Posterior vena cava (tissue), 2 donors: ENCODE measurements at places on chromosomes 16 and 17.

DNA sequence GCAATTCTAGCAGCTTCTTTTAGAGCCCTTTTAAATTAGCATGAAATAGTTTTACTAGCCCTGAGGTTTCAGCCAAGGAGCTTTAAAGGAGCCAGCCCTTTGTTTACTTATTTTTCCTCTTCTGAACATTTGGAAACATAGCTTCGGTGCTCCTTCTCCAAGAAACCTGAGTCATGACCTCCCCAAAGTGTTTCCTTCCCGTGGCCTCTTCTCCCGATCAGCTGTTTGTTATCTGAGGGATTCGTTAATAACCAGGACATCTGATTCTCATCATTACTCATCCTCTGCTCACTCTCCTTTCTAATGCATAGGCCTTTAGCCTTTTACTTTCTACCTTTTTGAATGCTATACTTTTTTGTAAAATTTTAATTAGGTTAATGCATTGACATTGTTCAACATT lies 204.5 kb downstream of the WWOX start:
- no peak for DNase-seq

GRCh38 chr16:31507929-31508705 lies at the start of gene RUSF1:
TSS of gene RUSF1 (minus strand) at chr16:31508391. CDS start at chr16:31508373, 18 bp downstream.
- peak; percentile 98 for DNase-seq

DNA sequence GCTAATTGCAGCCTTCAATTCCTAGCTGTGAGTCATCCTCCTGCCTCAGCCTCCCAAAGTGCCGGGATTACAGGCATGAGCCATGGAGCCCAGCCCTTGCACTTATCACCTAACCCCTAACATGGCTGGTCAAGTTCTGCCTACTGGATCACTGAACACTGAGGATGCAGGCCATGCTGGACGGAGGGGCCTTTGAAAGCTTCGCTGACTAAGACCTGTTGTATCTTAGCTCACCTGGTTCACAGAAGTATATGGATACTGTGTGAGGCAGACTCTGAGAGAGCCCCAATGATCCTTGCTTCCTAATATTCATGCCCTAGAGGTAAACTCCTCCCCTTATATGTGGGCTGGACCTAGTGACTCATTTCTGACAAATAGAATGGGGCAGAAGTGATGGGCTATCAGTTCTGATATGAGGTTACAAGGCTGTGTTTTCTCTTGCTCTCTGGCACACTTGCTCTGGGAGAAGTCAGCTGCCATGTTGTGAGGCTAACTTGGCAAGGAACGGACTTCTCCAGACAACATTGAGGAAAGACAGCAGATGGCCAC lies 11.7 kb upstream of the TMIGD1 start:
- no peak for DNase-seq

DNA sequence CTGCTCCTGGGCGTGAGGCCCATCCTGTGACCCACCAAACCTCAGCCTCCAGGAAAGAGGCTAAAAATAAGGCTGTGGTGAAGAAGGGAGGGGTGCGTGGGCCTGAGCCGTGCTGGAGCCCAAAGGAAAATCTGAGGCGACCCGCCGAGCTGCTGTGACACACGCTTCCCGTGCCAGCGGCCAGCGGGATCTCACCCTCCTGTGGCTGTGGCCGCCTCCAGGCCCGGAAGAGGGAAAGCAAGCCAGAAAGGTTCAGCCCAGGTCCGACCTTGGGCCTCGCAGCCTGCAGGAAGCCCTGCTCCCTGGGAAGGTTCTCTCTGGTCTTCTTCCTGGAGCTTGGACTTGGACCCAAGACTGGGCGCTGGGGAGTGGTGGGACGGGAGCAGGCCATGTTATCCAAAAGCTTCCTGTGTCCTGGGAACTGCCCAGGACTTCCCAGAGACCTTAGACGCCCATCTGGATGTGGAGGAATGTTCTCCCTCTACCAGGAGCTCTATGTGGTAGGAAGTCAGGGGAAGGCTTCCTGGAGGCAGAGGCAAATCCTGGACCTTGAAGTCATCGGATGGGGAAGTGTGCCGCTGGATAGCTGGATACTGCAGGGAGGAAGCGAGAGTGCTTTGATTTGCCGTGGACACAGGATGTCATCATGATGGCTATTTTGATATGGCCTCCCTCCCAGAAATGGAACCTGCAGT lies 11.4 kb downstream of the SPNS2 start:
- DNase-seq: peak; percentile 92

GRCh38 chr16:68548947-68549346 lies 9.9 kb downstream of the ZFP90 start:
- no peak for DNase-seq

- no peak for DNase-seq
Observed at GRCh38 chr17:15957608-15958307, 12.8 kb downstream of the ADORA2B start.

GRCh38 chr16:11180489-11180888 lies 75.5 kb downstream of the SOCS1 start:
- no peak for DNase-seq

DNA sequence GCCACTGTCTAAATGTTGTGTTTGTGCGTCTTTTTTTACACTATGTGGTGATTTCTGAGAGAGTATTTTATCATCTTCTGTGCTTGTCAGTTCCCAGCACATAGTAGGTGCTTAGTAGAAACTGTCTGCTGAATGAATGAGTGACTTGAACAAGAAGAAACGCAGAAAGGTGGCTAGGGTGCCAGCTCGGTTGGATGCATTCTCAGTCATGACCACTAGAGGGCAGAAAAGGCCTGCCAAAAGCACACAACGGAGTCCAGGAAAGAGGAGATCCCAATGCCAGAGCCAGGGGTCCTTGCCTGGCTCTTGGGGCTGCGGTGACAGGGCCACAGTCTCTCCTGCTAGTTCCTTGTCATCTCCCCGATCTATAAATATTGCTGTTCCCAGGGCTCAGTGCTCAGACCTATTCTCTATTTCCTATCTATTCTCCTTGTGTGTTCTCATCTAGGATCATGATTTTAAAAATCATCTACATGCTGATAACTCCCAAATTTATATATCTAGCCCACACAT lies 57.3 kb upstream of the CCL1 start:
- no peak for DNase-seq

DNA sequence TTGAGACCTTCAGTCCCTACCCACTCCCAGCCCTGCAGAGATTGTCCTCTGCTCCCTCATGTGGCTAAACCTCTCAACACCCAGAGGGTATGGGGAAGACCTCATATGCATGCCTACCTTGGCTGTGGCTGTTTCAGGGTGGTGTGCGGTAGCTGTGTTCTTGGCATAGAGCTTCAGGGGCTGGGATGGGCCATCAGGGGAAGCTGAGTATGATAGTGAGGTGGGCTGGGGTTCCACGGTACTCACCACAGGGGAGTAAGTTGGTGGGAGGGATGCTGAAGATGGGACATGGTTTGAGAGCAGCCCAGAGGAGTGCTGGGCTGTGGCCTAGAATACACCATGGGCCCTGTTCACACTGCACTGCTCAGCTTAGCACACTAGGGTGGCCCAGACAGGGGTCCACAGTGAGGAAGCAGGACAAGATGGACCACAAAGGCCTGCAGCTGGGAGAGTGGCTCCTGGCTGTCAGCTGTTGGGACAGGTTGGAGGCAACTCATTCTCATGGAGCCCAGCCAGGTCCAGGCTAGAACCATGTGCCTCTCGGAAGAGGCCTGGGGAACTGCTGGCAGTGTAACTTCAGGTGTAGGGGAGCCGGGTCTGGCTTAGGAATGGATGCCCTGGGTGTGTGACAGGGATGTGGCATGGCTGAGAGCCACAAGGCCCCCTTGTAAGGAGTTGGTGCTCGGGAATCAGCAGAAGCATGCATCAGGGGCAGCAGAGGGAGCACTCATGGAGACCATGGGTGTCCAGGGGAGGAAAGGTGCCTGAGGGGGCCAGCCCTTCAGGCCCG lies 3.1 kb downstream of the MFAP4 start:
- DNase-seq: peak; percentile 82

DNA sequence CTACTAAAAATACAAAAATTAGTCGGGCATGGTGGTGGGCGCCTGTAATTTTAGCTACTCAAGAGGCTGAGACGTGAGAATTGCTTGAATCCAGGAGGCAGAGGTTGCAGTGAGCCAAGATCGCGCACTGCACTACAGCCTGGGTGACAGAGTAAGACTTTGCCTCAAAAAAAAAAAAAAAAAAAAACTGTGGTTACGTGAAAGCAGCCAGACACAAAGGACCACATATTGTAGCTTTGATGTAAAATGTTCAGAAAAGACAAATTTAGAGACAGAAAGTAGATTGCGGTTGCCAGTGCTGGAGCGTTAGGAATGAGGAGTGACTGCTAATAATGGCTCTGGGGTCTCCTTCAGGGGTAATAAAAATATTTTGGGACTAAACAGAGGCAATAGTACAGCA lies 4.0 kb upstream of the MEAK7 start:
- no peak for DNase-seq

- DNase-seq: no peak
Observed at GRCh38 chr17:5703736-5704135, 119.4 kb upstream of the NLRP1 start.
